Bronchial smooth muscle cell (primary cell): ENCODE measurements at places on chromosomes 1 and 21. TPM values are rescaled to one million over a fixed set of nuclear protein-coding genes. Genes with fewer than 3 reads are reported as not detected.

SORT1 gene
- 1.2 and 1.4 TPM in 2 replicates for total RNA-seq

ALDH9A1 gene
- total RNA-seq = 162 and 170 TPM in 2 replicates

OR2M3 gene
- not detected in 2 replicates for total RNA-seq

C2CD2 gene
- 12.6 and 19.1 TPM in 2 replicates for total RNA-seq

VAV3 gene
- not detected in 2 replicates for total RNA-seq

VANGL2 gene
- under 0.01 TPM in 1 of 2 replicates, not detected in the other for total RNA-seq

NBPF6 gene
- total RNA-seq = not detected in 2 replicates

LCA5L gene
- total RNA-seq = 0.32 and 0.52 TPM in 2 replicates

BTBD19 gene
- 4.5 and 5.8 TPM in 2 replicates for total RNA-seq

KRTAP7-1 gene
- not detected in 2 replicates for total RNA-seq

THEM4 gene
- total RNA-seq = 6.0 and 8.7 TPM in 2 replicates

HOOK1 gene
- total RNA-seq = under 0.01 TPM in 1 of 2 replicates, not detected in the other

CBS gene
- 33.1 and 57.7 TPM in 2 replicates for total RNA-seq

STMN1 gene
- total RNA-seq = 13.4 and 47.1 TPM in 2 replicates

KCNJ15 gene
- 0.16 and 0.17 TPM in 2 replicates for total RNA-seq

PLXNA2 gene
- total RNA-seq = 1.9 and 4.1 TPM in 2 replicates

LY9 gene
- not detected in 2 replicates for total RNA-seq

CD1B gene
- total RNA-seq = not detected in 2 replicates

S100A7A gene
- total RNA-seq = not detected in 2 replicates

RAVER2 gene
- total RNA-seq = 2.3 and 3.0 TPM in 2 replicates

WLS gene
- total RNA-seq = 151 and 197 TPM in 2 replicates

OR6K3 gene
- not detected in 2 replicates for total RNA-seq

ADAMTS5 gene
- 5.4 and 7.7 TPM in 2 replicates for total RNA-seq

LMX1A gene
- total RNA-seq = not detected in 2 replicates

KISS1 gene
- not detected in 2 replicates for total RNA-seq

SESN2 gene
- total RNA-seq = 12.6 and 14.2 TPM in 2 replicates

EVA1C gene
- total RNA-seq = 2.9 and 6.8 TPM in 2 replicates

FGR gene
- total RNA-seq = 0.09 and 0.16 TPM in 2 replicates

SPRR2D gene
- not detected in 2 replicates for total RNA-seq

SGIP1 gene
- 20.3 and 55.6 TPM in 2 replicates for total RNA-seq

HCRTR1 gene
- not detected in 2 replicates for total RNA-seq

DCDC2B gene
- total RNA-seq = not detected in 2 replicates

SLC1A7 gene
- total RNA-seq = 0.94 and 2.4 TPM in 2 replicates

TENT5C gene
- total RNA-seq = 0.32 and 1.4 TPM in 2 replicates

HRNR gene
- total RNA-seq = not detected in 2 replicates

MRAP gene
- total RNA-seq = 0.34 TPM in 1 of 2 replicates, not detected in the other

TRIM17 gene
- total RNA-seq = 0.16 and 0.34 TPM in 2 replicates

PGLYRP4 gene
- not detected in 2 replicates for total RNA-seq

DDX59 gene
- 14.8 and 15.4 TPM in 2 replicates for total RNA-seq

IL20 gene
- total RNA-seq = not detected in 2 replicates

CRYAA gene
- total RNA-seq = not detected in 2 replicates

ZNF648 gene
- total RNA-seq = not detected in 2 replicates

PDZK1 gene
- 0.69 and 1.7 TPM in 2 replicates for total RNA-seq

RGS18 gene
- total RNA-seq = 0.16 TPM in 1 of 2 replicates, not detected in the other

DAB1 gene
- total RNA-seq = under 0.01 and 0.32 TPM in 2 replicates
